Fibroblast of the conjunctiva (primary cell): ENCODE measurements at places on chromosomes 2 and 18.

DNA sequence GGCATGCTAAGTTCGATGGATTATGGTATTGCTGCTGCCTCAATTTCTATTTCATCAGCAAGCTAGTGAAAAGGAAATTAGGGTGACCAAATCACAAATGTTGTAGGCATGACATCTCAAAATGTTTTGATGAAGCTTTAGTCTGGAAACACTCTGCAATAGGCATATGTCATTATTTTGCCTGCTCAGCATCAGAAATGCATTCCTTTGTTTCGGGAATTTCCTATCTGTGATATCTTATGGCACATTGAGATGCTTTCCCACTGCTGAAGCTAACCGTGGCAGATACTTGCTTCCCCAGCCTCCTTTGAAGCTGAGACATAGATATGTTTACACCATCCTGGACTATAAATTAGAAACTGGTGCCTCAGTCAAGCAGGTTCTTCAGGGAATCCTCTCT is 119.7 kb downstream of the CDC42EP3 start:
- DNase-seq = no peak

GRCh38 chr2:10428355-10428754 is 19.8 kb downstream of the ODC1 start:
- no peak for DNase-seq

- no peak for DNase-seq
Observed at GRCh38 chr18:72637299-72637698, 93.2 kb upstream of the CBLN2 start.

GRCh38 chr18:9743200-9744016 is 35.3 kb downstream of the RAB31 start:
- DNase-seq = peak; percentile 60

GRCh38 chr2:232893834-232894233 is 23.8 kb downstream of the SNORC start:
- no peak for DNase-seq

- peak; percentile 27 for DNase-seq
Observed at GRCh38 chr2:64943387-64944150, 45.6 kb upstream of the SLC1A4 start.

GRCh38 chr2:215931256-215931903 is 82.0 kb downstream of the MREG start:
- DNase-seq = peak; percentile 74

GRCh38 chr2:196546151-196546919 is 93.2 kb upstream of the CCDC150 start:
- DNase-seq = no peak

DNA sequence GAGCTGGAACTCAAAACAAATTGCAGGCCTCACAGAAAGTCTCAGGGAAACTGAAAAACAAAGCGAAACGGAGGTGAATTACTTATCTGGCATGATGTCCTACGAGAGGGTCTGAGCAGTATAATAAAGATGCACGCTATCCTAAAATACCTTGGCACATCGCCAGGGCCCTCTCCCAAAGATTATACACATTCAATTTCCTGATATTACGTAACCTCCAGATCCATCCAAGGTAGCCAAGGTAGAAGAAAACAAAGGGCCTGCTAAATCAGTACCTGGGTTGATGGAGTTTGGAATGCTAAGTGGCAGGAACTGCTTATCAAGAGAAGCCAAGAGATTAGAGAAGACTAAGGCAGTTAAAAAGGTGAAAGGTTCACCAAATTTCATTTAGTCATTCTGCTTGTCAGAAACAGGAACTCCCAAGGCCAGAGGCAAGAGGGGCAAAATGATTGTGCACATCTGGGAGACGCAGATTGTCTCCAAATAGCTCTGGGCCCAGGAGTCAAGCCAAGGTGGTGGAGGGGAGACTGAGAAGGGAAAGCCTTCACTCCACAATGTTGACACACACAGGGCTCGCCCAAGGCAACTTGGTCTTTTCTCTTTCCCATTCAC is 236.8 kb upstream of the ATP5MC3 start:
- DNase-seq = no peak

GRCh38 chr2:119523952-119524694 is at the start of gene SCTR:
SCTR (minus strand) TSS chr2:119524483; CDS start chr2:119524226, 257 bp downstream.
- no peak for DNase-seq

DNA sequence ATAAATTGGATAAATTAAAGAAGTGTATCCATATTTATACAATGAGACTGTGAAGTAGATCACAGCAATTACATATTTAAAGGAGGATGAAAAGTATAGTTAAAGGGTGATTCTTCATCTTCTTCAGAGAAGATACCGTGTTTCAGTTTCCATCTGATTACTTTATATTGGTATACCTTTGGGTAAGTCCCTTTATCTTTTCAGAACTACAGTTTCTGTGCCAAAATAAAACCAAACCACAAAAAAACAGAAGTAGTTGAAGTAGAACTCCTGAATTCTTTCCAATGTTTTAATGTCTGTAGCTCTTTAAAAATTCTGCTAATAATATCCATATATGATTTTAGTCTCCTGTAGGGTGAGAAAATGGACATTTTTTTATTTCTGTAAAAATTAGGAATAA is 231.2 kb upstream of the LINC00305 start:
- DNase-seq = no peak

DNA sequence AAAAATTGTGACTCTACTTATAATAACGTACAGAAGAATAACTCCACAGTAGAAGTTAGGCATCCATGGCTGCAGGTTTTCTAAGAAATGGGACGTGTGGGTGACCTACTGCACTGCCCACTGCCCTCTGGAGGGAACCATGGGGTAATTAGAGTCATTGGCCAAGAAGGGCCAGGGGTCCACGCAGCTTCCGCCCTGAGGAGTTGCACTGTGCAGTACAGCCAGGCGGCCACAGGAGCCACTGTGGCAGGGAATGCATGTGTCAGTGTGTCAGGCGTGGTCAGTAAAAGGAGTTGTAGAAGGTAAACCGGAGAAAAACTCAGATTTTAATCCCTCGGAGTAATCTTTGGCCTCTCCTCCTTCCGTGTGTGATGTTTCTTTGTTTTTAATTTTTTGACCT is 24.8 kb downstream of the NCK2 start:
- DNase-seq = no peak

- DNase-seq = peak; percentile 73
Observed at GRCh38 chr18:67520351-67520921, 3.9 kb upstream of the DSEL start.

- no peak for DNase-seq
Observed at GRCh38 chr2:198456418-198456817, 652.0 kb downstream of the PLCL1 start.

- DNase-seq = no peak
Observed at GRCh38 chr2:85264471-85264870, 63.3 kb downstream of the TGOLN2 start.

- no peak for DNase-seq
Observed at GRCh38 chr2:30078521-30078920, 68.3 kb upstream of the YPEL5 start.

DNA sequence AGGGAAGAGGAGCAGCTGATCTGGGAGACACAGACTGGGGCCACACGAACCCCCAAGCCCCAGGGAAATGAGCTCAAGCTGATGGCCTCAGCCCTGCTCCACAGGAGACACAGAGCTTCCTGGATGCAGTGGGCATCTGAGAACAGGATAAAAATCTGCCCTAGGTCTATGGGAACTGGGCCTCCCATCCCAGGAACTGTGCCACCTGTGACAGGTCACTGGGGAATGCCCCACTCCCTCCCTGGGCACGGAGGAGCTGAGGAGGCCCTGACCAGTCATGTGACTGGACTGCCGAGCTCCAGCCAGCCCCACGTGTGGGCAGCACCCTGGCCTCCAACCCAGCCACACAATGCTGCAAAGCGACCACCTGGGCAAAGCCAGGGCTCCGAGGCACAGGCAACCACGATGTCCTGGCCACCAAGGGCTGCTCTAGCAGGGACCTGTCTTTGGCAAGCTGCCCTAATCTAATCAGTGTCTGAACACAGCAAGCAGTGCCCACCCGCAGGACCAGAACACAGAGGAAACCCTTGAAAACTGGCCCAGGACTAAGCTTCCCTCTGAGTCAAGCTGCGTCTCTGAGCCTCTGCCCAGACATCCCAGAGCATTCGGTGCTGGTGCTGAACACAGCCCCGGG is 57.8 kb upstream of the ID2 start:
- DNase-seq = no peak

- no peak for DNase-seq
Observed at GRCh38 chr2:196372811-196373664, 201.7 kb upstream of the STK17B start.

DNA sequence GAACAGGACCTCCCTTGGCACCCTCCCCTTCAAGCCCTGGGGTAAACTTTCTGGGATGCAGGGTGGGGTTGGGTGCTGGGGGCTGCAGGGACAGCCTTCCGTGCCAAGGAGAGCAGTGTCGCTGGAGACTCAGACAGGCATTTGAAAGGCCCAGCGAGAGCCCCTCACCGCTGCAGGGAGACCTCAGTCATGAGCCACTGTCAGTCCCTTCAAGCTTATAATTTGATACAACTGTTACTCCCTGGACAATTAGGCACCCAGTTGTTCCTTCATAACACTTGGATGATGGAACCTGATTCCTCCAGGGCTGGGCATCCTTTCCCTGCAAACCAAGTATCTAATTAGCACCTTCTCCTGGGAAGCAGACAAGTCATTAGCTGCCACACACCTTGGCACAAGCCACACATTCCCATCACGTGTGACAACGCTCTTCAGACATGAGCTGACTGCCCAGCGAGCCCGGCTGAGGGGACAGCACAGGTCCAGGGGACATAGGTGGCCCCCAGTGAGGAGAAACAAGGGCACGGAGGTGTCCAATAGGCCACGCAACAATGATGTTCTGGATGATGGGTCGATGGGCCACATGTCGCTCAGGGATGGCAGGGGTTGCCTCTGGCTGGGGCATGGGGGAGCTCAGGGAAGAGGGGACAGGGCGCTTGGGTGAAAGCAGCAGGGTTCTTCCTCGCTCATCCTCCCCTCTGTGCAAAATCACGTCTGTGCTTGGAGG is 59.6 kb downstream of the KCNF1 start:
- DNase-seq = no peak

DNA sequence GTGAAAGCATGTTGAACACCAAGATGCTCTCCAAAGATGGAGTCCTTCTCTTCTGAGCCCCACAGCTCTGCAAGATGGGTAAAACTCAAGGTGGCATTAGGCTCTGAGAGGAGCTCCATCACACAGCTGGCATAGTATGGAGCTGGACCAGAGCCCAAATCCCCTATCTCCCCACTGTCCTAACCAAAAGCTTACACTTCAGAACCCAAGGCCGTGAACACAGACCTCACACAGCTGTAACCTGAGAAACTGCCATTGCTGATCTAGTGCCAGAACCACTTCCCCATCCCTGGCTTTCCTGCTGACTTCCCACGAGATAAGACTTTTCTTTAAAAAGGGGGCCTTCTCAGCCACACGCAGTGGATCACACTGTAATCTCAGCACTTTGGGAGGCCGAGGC is 25.0 kb downstream of the TTC32 start:
- no peak for DNase-seq

DNA sequence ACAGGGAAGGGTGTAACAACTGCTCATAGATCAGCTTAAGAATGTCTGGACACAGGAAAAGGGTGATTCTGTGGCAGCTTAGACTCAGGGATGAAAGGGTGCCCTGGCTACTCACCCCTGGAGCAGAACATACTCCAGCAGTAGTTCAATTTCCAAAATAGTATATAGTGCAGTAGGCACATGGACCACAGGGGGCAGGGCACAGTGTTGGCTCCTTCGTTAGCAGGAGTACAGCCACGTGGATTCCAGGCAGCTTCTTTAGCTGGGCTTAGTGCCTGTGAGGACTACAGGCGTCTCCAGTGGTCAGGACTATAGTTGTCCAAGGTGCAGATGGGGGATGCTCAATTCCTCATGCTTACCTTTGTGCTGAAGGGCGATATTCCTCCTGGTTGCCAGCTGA is 277.5 kb upstream of the DDX18 start:
- no peak for DNase-seq

DNA sequence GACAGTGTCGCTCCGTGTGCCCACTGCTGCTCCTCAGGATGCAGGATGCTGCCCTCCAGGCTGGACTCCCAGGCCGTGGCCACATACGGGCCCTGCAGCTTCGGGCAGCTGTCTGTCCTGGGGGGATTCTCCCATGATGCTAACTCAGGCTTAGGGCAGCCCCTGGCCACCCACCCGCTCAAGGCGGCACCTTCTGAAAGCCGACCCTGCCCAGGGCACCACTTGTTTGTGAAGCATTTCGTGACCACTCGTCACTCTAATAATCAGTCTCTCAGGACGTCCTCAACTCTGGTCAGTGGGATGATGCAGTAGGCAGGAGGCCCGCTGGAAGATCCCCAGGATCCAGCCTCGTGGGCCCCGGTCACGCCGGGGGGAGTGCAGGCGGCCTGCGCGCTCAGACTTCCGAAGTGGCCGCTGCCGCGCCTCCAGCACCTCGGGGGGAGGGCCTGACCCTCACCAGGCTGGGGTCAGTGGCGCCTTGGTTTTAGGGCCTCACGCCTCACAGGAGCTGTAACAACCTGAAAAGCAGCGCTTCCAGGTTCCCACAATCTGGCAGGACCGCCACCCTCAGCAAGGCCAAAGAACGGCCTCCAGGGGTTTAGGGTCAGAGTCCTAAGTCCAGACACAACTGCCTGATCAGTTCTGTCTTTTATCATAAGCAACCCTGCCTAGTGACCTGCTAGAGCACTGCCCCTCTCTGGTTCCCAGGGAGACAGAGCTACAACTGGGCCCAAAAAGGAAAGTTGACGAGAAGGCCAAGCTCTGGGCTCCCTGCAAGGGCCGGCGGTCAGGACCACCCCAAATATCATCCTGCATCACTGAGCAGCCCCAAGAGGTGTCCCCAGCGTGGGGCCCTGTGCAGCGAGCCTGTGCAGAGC is 53.0 kb downstream of the EIPR1 start:
- DNase-seq = no peak

DNA sequence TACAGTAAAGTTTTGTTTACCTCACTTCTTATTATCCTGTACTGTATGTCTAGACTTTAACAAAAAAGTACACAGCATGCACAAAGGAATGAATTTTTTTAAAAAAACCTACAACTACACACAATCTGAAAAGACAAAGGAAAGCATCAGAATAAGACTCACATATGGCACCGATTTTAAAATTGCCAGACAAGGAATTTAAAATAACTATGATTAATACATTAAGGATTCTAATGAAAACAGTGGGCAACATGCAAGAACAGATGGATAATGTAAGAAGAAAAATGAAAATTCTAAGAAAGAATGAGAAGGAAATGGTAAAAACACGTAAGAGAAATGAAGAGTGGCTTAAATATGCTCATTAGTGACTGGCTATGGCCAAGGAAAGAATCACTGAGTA is 638.2 kb downstream of the FBXO15 start:
- DNase-seq = peak; percentile 8

DNA sequence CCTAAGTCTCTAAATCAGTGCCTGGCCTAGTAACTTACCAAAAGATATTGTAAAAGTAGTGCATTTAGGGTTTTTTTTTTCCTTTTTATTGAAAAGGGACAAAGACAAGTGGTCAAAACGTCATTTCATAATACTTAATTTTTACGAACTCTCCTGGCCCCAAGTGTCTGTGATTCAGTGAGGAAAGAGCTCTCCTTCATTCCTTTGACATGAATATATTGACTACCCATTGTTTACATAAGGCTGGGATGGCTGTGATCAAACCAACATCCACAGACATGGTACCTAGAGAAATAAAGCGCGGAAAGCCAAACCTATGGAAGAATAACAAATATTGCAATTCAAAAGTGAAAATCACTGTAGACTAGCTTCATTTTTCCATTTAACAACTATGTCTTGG is 198.4 kb downstream of the BABAM2 start:
- no peak for DNase-seq
